Activated CD4-positive, CD25-positive, alpha-beta regulatory T cell treated with anti-CD3 and anti-CD28 coated beads, Interleukin-2, amount 50 U/mL, for 16 hours (primary cell): ENCODE measurements at places on chromosomes 4 and X.

- no peak for DNase-seq
Observed at GRCh38 chrX:16042980-16043379, 80.4 kb upstream of the GRPR start.

DNA sequence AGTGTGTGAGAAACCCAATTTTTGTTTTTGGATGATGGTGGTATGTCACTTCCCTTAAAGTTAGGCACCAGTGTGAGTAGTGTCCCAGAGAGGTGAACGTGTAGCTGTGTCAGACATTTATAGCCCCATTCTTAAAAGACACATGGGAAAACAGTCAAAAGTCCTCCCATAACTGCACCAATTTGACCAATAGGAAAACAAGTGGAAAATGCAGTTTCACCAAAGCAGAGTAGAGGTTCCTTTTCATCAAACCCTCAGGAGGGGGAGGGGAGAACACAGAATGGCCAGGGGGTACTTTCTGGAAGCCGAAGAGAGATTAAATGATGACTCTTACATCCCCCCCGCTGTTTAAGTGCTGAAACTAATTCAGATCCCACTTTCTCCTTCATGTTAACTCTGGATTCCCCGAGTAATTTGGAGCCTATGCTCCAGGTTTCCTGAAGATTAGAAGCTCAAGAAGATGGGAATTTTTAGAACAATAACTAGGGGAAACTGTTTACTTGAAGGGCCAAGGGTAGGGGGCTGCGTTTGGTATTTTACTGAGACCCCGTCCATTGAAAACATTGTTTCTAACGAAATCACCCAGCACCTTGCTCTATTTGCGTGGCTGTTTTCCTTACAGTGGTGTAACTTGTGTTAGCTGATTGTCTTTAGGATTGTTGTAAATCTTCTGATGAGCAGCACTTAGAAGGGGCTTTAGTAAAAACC is 2.1 kb upstream of the LEF1 start:
- DNase-seq: no peak

DNA sequence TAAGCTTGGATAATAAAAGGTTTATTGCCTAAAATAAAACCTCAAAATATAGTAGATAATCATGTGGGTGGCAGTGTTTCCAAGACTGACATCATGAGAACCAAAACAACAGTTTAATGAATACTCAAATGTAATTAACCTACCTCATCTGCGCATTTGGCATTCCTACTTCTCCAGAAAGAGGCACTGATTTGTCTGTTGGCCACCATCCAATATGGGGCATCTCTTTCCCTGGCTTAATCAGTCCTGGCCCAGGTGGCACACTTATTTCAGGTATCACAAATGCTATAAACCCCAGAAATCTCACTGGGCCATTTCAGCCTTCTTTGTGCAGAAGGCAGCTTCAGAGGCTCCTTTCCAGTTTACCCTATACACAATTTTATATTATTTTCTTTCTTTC is 192.2 kb downstream of the COMMD8 start:
- no peak for DNase-seq

GRCh38 chr4:106541253-106541652 is 172.7 kb upstream of the GIMD1 start:
- no peak for DNase-seq

DNA sequence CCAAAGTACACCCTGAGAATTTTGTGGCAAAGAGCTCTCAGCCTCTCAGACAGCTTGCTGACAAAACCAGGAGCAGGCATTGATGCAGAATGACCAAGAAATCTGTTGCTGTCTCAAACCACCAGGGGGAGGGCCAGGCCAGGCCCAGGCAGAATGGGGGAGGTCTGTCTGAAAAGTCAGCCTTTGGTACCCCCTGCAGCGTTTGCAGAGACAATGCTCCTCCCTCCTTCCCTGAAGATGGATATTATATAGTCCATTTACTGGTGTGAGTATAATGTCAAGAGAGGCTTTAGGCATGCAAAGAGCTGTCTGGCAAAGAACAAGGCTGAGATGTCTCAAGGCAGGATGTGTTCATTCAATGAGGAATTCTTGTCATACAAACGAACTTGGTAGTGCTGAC is 52.9 kb upstream of the TRPC5OS start:
- no peak for DNase-seq

GRCh38 chr4:53575552-53575951 is 15.7 kb downstream of the LNX1 start:
- no peak for DNase-seq

- no peak for DNase-seq
Observed at GRCh38 chr4:8725071-8725841, 132.7 kb downstream of the CPZ start.

GRCh38 chrX:36898301-36898700 is 109.9 kb upstream of the FAM47C start:
- no peak for DNase-seq

- DNase-seq: no peak
Observed at GRCh38 chrX:1212532-1212931, at the start of gene CRLF2. Gene CRLF2, minus strand, starts transcription at chrX:1212649. Its CDS starts 15 bp downstream, at chrX:1212634.

DNA sequence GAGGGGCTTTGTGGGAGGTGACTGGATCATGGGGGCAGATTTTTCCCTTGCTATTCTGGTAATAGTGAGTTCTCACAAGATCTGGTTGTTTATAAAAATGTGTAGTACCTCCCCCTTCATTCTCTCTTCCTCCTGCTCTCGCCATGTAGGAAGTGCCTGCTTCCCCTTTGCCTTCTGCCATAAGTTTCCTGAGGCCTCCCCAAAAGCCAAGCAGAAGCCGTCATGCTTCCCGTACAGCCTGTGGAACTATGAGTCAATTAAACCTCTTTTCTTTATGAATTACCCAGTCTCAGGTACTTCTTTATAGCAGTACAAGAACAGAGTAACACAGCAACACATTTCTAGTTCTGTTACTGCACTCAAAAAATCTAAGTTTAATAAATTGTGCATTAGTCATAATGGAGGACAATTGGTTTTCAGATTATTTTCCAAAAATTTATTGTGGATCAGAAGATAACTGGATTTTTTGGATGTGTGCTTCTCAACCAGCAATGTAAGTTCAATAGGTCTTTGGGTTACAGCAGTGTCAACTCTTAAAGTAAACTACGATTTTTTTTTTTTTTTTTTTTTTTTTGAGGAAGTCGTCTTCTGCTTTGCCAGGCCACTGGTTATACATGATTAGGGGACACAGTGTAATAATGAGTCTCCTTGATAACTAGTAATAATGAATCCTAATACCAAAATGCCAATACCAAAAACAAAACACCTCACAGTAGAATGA is 69.9 kb downstream of the CHIC2 start:
- no peak for DNase-seq

DNA sequence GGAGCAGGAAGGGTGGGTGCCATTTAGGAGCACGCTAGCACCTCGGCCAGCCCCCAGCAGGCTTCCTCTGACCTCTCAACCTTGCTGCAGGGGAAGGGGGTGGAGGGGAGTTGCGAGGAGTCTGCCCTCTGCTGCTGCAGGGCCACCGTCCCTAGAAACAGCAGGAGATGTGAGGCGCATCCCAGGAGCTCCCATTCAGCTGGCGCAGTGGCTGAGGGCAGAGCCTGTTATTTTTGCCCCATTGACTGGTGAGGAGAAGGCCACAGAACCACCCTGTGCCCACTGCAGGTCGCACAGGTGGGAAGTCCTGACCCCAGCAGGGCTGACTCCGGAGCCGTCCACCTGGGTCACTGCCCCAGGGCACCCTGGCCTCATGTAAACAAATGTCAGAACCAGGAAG is 8.0 kb downstream of the PDE6B start:
- DNase-seq: no peak

GRCh38 chr4:180398564-180398963 is 1844.6 kb upstream of the TENM3 start:
- no peak for DNase-seq

DNA sequence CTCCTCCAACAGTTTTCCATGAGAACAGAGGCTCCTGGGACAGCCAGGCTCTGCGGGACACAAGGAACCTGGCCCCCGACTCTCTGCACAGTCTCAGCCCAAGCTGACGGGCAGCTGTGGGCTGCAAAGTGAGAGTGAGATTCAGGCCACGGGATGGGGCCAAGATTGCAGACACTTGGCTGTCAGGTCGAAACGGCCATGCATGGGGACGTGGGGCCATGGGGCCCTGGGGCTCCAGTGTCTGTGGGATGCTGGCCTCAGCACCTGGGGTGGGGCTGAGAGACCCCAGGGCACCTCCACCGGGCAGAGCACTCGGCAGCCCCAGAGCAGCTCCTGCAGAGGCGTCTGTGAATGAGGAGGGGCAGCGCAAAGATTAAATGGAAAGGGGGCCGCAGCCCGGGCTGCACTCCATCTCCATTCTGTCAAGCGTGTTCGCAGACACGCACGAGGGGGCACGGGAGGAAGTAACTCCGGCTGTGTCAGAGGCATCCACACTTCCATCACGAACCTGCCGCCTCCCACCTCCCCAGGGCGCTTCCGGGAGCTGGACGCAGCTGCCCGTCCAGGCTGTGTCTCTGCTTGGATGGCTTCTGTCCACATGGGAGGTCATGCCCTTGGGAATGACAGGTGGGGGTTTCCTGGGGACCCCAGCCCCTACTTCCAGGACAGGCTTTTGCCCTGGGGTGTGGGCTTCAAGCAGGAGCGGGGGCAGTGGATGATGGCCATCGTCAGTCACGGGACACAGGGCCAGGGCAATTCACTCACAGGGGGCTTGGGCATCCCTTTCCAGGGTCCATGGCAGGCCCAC is 82.8 kb upstream of the NKX1-1 start:
- no peak for DNase-seq

GRCh38 chr4:3657902-3658529 is 108.2 kb upstream of the ADRA2C start:
- DNase-seq: no peak

- DNase-seq: no peak
Observed at GRCh38 chr4:152079079-152079478, 318.3 kb upstream of the GATB start.

DNA sequence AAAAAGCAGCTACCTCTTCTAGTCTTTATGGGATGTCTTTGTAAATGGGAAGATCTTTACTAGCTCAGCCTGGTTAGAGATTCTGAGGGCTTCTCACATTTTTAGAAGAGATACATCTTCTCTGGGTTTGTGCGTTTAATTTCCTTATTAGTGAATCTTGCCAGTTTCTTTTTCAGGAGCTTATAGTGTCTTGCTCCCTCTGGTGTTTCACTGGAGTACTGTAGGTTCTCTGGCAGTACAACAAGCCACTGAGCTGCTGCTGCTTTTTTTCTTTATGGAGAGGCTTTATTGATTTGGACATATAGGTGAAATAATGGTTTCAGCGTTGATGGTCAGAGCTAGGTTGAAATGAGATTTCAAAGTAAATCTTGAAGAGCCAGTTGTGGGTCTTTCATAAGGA is 82.9 kb downstream of the LAS1L start:
- DNase-seq: no peak

DNA sequence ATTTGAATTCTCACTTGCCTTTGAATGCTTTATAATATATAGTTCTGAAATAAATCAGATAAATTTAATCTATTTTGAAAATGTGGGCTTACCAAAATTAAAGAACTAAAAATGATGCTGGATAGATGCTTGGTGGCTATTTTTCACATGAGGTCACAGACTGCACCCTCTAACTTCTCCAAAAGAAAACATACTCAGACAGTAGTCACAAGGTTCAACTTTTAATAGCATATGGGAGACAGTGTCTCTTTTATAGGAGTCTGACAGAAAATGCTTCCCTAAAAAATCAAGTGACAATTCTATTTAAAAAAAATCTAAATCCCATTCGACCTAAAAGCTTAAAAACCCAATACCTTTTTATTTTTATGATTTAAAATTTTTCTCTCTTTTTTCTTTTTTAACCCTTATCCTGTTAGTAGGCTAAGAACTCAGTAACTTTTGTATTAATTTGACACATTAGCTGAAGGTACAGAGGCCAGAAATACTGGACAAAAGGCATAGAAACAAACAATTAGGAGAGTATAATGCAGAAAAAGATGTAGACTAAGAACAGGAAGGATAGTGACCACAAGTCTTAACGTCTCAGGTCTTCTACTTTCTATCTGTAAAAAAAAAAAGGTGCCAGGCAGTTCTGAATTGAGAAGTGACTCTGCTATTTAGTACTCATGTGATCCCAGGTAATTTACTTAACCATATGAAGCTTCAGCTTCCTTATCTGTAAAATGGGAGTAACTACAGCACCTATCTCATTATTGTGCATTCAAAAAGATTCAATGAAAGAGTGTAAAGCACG is 7.6 kb downstream of the TIGD4 start:
- no peak for DNase-seq

DNA sequence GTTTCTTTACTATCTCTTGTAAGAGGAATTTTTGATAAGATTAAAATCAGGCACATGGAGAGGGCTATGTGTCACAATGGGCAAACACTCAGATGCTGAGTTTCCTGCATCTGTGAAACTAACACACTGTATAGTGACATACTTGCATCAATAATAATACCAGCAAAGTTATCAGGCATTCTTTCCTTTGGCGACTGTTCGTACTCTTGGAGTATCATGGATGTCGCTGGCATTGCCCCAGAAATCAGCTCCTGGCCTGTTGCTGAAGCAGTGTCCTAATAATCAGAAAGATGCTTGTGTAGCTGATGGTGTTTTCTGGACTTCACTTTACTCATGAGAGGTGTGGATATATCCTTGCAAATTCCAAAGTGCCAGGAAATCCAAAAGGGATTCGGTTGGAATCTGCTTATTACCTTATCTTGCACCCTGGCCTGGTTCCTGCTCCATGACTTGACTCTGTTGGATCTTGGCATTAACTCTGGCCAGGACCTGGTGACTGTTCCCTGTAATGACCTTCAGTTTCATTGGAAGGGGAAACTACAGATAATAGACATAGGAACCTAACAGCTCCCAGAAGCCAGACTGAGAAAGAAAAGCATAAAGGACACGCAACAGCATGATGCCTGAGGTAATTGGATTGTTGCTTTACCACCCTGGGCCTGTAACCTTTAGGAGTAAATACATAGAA is 762.5 kb upstream of the GRIA3 start:
- DNase-seq: no peak

DNA sequence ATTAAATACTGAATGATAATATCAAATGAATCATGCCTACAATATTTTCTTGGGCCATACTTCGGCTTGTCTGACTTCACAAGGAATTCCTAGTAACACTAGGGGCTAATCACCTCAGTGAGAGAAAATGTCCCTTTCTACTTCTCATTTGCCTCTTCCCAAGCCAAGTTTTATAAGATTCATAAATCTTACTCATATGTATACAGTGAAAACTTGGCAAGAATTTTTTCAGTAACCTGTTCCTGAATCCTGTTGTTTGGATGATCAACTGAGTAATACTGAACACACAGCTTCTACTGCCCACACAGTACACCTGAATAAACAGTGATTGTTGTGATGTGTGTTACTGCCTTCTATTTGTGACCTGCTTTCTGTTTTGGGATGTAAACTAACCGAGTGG is 16.5 kb downstream of the TMPRSS11E start:
- DNase-seq: no peak

- no peak for DNase-seq
Observed at GRCh38 chr4:152169683-152170082, 366.2 kb downstream of the FBXW7 start.

- no peak for DNase-seq
Observed at GRCh38 chr4:8920969-8921368, 49.3 kb upstream of the HMX1 start.

DNA sequence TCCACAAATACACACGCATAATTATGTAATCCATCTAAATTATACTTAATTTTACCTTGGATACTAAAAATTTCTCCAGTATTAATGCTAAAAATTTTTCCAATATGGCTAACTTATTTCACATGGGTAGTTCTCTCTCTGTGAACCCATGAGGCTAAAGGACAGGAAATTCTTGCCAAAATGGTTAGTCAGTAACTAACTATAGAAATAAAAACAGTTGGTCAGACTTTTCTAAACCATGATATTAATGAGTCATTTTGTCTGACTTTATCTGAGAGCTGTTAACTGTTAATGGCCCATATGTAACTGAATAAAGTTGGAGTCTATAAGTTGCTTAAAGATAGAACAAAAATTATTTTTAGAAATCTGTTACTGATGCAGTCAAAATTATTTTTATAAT is 549.4 kb downstream of the TLL1 start:
- DNase-seq: no peak
